ENCODE measurements at places on chromosomes 7 and 10. TPM values are rescaled to one million over a fixed set of nuclear protein-coding genes. Genes with fewer than 3 reads are reported as not detected.

The STOX1 gene
- 0.28 TPM for total RNA-seq

The PLPP4 gene
- total RNA-seq = not detected

The PAPSS2 gene
- 10.4 TPM for total RNA-seq

The POLR1F gene
- 9.3 TPM for total RNA-seq

The AMPH gene
- 0.16 TPM for total RNA-seq

The CLDN3 gene
- total RNA-seq = 0.64 TPM

The FAM24B gene
- total RNA-seq = 2.0 TPM

The CAMK1D gene
- 10.7 TPM for total RNA-seq

The ADAM8 gene
- 2.5 TPM for total RNA-seq

The SRPK2 gene
- 31.6 TPM for total RNA-seq

The CDHR1 gene
- total RNA-seq = 29.0 TPM

The SEMA3D gene
- total RNA-seq = 0.16 TPM

The AEBP1 gene
- total RNA-seq = 6.7 TPM

The FRMPD2 gene
- not detected for total RNA-seq

The HOXA3 gene
- 5.4 TPM for total RNA-seq

The ZSWIM8 gene
- total RNA-seq = 71.7 TPM

Data from esophagus mucosa (tissue), 1 donor.